ENCODE measurements at places on chromosomes 3 and 15. TPM values are rescaled to one million over a fixed set of nuclear protein-coding genes. Genes with fewer than 3 reads are reported as not detected.

GABRB3 gene
- 4.4 TPM for total RNA-seq

ARHGEF26 gene
- 22.9 TPM for total RNA-seq

SPINT1 gene
- 28.6 TPM for total RNA-seq

UBE2Q2 gene
- total RNA-seq, result 28.9 TPM

GOLGA8G gene
- total RNA-seq, result not detected

ACTRT3 gene
- 2.6 TPM for total RNA-seq

SNRPN gene
- total RNA-seq, result 212 TPM

CD200R1 gene
- total RNA-seq, result 0.18 TPM

COX17 gene
- total RNA-seq, result 16.9 TPM

AMOTL2 gene
- total RNA-seq, result 46.5 TPM

CPNE9 gene
- total RNA-seq, result 0.31 TPM

KCNAB1 gene
- not detected for total RNA-seq

MAP1A gene
- total RNA-seq, result 1.8 TPM

RASGRP1 gene
- total RNA-seq, result 0.49 TPM

PAQR5 gene
- 0.15 TPM for total RNA-seq

TMEM207 gene
- total RNA-seq, result not detected

C3orf22 gene
- total RNA-seq, result not detected

ATP13A5 gene
- total RNA-seq, result 0.23 TPM

ZNF860 gene
- total RNA-seq, result 1.1 TPM

All from endothelial cell (in vitro differentiated cells).